ENCODE measurements at places on chromosomes 13 and 19. TPM values are rescaled to one million over a fixed set of nuclear protein-coding genes. Genes with fewer than 3 reads are reported as not detected.

Gene CGB3
- not detected for total RNA-seq

Gene ACP7
- not detected for total RNA-seq

Gene SLC10A2
- total RNA-seq, result not detected

Gene UPK1A
- total RNA-seq, result not detected

Gene GAS6
- 79.9 TPM for total RNA-seq

Gene C19orf67
- total RNA-seq, result not detected

Gene APOC4
- not detected for total RNA-seq

Gene IGFLR1
- total RNA-seq, result 14.1 TPM

Gene GTPBP3
- 16.9 TPM for total RNA-seq

Gene CDC16
- 63.6 TPM for total RNA-seq

DNA sequence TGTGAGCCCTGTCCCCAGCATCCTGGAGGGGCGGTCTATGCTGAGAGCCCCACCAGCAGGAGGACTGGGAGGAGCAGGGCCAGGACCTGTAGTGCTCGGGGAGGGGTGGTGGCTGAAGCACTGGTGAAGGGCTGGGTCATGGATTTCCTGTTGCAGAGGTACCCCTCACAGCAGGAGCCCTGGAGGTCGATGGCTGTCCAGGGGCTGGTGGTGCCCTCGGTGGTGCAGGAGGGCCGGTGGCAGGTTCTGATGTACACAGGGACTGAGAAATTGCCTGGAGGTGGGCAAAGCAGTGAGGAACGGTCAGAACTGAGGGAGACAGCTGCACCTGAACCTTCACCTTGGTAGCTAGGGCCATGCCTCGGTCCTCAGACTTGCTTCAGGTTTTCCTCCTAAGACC lies 4.7 kb downstream of the LYPD5 start:
- DNase-seq, result no peak

GRCh38 chr19:36997843-36998235 lies 80.4 kb upstream of the ZNF420 start:
- DNase-seq, result no peak

GRCh38 chr13:98386637-98387036 lies 190.3 kb downstream of the STK24 start:
- peak; percentile 33 for DNase-seq

- no peak for DNase-seq
Observed at GRCh38 chr13:35856084-35856483, 275.1 kb downstream of the DCLK1 start.

DNA sequence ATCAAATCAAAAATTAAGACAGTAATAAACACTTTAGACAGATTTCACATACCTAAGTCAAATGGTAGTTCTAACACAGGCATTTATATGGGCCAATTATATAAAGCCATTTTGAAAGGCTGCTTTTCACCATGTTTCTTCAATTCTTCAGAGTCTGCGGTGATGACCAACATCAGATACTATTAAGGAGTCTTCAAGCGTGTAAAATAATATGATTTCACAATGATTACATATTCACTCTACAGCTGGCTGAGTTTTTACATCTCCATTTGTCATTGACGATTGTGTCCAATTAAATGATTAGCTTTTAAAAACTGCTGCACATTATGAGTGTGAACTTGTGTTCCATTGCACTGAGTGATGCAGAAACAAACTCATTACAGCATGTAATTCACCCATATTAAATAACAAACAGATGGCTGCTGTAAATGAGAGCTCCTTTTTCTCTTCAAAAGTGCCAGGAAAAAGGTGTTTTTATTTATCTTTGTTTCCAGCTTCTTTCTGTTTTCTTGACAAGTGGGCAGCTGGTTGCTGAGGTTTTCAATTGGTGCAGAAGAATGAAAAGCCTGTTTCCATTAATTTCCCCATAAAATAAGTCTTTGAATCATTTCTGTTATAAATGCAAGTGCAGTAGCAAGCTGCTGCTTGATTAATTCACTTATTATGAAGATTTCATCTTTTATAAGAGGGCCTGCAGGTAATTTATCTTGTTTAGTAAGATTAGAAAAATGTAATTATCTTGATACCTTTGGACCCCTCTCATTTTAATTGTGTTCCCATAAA lies 676.1 kb upstream of the KLHL1 start:
- DNase-seq, result no peak

DNA sequence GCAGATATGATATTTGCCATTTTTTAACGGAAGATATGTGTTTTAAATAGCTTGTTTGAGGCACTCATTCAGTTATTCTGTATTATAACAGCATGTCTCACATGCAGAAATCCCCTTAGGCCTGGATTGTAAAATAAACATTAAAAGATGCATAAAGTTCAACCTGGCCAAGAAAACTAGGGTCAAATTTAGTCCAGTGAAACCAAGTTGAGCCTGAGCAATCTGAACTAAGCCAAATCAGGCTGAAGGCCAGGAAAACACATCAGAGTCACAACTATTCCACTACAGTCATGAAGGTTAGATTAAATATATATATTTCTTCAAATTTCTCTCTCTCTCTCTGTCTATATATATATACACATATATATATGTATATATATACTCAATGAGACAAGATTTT lies 504.8 kb downstream of the SLITRK1 start:
- peak; percentile 1 for DNase-seq

DNA sequence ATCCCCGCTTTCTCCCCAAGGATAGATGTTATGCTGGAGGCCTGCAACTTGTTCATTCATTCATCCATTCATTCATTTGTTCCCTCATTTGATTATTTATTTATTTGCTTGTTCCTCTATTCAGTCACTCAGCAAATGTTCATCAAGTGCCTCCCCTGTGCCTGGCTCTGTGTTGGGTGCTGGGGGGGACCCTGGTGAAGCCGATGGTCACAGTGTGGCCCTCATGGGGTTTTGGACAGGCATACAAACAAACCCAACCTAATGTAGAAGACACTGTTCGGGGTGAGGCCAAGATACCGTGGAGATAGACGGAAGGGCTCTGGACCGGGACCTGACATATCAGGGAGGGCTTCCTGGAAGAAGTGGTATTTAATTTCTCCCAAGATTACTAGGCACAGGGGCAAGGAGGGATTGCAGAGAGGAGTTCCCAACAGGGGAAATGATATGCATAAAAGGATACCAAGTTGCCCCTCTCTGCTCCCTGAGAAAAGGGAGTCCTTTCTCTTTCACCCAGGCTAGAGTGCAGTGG lies 58.1 kb downstream of the ZNF536 start:
- no peak for DNase-seq

DNA sequence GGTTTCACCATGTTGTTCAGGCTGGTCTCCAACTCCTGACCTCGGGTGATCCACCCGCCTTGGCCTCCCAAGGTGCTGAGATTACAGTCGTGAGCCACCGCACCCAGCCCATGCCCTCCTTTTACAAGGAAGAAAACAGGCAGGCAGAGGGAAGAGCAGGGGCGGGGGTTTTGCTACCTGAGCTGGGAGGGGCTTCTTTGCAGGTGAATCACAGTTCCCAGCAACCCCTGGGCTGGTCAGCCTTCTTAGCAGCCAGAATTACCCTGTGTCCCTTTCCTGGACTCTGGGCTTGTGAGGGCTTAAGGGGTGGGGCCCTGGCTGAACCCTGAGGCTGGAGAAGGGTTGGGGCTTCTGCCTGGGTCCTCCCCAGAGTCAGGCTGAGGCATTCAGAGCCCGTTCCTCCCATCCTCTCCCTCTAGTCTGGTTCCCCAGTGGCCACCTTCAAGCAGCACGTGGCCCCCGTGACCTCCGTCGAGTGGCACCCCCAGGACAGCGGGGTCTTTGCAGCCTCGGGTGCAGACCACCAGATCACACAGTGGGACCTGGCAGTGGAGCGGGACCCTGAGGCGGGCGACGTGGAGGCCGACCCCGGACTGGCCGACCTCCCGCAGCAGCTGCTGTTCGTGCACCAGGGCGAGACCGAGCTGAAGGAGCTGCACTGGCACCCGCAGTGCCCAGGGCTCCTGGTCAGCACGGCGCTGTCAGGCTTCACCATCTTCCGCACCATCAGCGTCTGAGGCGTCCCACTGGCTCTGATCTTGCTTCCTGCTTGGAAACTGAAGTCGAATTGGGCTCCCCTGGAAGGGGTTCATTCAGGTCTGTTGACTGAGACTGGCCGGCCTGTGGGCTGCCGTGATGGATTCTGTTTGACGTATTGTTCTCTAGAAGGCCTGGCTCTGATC lies 2.8 kb upstream of the KCNJ14 start:
- no peak for DNase-seq

DNA sequence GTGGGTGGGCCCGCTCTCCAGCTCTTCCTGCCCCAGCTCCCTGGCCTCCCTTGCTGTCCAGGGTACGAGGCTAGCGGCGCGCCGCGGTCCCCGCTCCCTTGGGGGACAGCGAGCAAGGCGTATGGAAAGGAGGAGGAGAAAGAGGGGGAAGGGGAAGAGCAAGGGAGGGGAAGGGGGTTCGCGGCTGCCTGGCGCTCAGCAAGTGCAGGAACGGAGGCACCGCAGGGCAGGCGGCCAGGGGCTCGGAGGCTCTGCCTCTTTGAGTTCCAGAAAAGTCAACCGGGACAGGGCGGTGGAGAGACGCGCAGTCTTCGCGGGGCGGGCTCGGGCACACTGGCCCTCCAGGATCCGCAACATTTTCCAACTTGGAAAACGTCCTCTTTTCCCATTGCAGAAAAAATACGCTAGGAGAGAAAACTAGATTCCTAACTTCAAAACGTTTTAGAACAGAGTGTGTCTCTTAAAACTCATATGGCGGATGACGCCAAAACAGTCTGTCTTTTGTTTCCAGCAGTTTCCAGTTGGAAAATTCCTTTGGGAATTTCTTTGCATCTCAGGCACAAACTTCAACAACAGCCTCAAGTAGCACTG lies 23.1 kb upstream of the TNFRSF19 start:
- peak; percentile 71 for DNase-seq

Data from left lung (tissue), 14 donors.